ENCODE measurements at places on chromosomes 7 and 10.

DNA sequence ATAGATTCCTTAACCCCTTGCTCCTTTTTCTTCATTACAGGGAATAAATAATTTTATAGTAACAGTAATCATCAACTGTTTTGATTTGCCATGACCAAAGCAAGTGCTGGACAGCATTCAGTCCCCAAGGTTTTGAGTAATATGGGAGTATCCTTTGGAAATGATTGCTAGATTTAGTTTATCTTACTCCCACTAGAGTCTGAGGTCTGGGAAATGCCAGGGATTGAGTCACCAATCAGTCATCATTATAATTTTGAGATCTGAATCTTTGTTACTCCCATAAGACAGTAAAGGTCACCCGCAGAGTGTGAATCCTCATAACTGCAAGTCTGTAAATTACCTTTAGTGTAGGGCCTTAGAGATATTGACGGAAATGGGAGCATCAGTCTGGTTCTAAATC, 133.7 kb upstream of the SEMA3E start:
- DNase-seq: no peak

DNA sequence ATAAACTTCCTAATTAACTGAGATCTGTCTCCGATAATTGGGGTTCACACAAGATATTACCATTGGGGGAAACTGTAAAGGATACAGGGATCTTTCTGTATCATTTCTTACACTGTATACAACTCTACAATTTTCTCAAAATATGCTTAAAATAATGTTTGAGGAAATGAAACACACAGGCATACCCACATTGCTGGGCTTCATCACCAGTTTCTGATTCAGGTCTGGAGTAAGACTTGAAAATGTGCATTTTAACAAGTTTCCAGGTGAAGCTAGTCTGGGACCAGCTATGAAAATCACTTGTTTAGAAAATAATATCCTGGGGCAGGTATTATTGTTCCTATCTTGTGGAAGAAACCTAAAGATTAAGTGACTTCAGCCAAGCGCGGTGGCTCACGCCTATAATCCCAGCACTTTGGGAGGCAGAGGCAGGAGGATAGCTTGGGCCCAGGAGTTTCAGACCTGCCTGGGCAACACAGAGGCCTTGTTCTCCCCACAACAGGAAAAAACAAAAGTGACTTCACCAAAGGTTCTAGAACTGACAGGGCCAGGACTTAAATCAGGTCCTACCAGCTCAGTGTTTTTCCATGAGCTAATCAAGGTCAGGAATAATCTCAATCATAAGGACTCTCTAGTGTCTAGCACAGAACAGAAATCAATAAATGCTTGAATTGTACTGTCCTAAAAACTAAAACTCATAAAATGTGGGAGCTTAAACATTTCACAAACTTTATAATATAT, 12.6 kb downstream of the TOMM7 start:
- DNase-seq: no peak

DNA sequence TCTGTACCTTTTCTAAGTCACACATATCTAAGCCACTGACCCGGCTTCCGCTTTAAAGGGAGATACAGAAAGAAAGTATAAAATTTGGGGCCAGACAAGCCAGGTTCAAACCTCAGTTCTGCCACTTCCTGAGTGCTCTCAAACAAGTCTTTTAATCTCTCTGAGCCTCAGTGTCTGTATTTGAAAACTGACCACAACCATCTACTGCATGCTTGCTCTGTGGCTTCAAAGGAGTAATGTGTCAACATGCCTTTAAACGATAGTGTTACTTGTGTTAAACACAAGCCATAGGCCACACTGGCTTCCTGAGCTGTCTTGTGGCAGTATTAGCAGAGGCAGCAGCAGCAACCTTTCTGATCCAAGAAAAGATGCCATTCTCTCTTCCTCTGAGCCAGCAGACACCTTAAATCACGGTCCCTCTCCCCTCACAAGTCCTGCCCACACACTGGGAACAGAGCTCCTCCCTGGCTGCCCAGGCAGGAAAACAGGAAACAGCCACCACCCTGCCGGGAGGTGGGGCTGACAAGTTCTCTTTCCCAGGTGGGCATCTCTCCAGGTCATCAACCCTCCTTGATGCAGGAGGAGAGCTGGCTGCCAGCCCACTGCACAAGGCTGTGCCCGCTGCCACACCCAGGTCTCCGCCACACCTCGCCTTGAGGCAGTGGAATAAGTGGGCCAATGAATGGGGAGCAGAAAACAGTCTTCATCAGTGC, 10.7 kb downstream of the HIP1 start:
- peak; percentile 77 for DNase-seq

DNA sequence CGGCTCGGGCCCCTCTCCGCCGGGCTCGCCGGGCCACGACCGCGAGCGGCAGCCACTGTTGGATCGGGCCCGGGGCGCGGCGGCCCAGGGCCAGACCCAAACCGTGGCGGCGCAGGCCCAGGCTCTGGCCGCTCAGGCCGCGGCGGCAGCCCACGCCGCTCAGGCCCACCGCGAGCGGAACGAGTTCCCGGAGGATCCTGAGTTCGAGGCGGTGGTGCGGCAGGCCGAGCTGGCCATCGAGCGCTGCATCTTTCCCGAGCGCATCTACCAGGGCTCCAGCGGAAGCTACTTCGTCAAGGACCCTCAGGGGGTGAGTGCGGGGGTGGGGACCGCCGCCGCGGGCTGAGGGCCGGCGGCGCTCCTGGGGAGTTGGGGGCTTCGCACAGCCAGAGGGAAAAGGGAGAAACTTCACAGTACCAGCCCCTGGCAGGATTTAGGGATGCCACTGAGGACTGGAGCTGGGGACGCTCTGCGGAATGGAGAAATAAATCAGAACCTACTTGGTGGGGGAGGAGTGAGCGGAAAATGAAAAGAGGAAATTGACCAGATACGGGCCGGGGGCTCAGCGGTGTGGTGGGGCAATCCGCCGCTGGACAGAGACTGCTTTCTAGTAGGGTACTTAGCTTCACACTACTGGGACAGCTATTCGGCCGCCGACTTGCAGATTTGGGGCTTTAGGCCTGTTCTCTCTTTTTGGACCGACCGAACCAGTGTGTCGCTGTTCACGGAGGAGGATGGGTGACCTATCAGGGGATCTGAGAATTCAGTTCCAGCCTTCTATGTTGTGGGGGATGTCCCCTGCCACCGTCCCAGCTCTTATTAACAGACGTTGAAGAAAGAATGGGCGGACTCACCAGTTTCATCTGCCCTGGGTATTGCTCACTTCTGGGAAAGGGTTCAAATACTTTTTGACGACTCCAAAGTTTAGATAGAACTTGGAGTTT, 669 bp downstream of the PI4K2A start:
- DNase-seq: no peak

- DNase-seq: no peak
Measured at GRCh38 chr7:36045830-36046341, 107.2 kb upstream of the EEPD1 start.

Data from HCT116 (cell line).